Cardiac muscle cell (in vitro differentiated cells and primary cell): ENCODE measurements at places on chromosomes 5 and 9. TPM values are rescaled to one million over a fixed set of nuclear protein-coding genes. Genes with fewer than 3 reads are reported as not detected.

SURF4 gene
- 121 and 191 TPM in 2 replicates for total RNA-seq

SHB gene
- 36.0 and 46.9 TPM in 2 replicates for total RNA-seq

TJP2 gene
- 81.3 and 102 TPM in 2 replicates for total RNA-seq

PCDHB16 gene
- total RNA-seq = 4.8 and 6.3 TPM in 2 replicates

ADGRV1 gene
- 15.5 and 18.4 TPM in 2 replicates for total RNA-seq

DNA sequence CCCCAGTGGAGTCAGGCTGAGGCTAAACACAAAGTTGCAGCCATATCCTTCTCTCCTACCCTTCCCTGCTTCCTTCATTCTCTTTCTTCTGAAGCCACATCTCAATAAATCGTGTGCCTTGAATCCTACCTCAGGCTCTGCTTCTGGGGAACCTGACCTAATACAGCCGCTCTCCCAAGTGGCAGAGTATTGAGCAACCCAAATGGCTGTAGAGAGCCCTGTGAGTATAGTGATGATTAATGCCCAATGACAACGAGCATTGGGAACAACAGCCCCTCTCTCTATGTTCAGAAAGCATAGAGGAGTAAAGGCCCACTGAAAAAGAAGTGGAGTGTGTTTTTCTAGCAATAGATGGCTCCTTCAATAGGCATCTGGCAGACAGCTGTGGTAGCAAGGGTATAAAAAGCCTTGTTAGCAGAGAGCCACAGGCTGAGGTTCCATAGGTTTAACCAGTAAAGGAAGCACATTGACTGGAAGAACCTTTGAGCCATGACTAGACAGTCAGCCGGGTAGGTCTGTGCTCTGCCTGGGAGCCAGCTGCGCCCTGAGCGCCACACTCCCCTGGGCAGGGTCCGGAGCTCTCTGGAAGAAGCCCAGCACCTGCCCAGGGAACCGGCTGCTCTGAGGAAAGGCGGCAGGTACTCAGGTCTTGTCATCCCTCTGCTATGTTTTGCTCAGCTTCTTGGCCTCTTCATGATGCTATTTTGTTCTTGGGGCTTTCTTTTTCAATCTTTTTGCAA lies 22.6 kb upstream of the HSPA9 start:
- no peaks in the 10 kb centered on the region for H3K27me3 ChIP-seq
- peaks cover 5% of the 10 kb centered on the region for H3K4me1 ChIP-seq
- H3K27ac ChIP-seq = no peak overlapping the region
- DNase-seq = no peak
